ENCODE measurements at places on chromosomes 1 and 21.

DNA sequence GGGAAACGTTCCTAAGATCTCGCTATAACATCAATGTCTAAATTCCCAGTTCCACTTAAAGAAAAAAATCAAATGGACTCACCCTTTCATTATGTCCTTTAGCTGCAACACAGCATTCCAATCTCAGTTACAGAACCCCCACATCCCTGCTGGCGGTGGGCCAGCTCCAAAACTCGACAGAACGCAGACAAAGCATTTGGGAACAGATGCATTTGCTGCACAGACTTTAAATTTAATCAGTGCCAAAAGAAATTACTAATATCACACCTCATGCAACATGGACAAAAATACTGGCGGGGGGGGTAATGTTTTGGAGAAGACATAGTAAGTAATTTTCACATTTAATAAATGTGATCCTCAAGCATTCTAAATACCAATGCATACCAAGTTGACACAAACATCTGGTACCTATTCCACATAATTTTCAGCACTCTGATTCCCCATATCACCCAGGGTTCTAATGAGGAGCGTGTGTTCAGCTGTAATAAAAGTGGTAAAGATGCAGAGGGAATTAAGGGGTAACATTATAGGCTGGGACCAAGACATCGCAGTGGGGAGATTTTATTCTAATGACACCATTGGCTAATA is 79.7 kb downstream of the TGFBR3 start:
- peaks cover 45% of the 10 kb centered on the region for H3K4me1 ChIP-seq
- H3K27me3 ChIP-seq: no peaks in the 10 kb centered on the region
- no peak overlapping the region for H3K4me3 ChIP-seq

DNA sequence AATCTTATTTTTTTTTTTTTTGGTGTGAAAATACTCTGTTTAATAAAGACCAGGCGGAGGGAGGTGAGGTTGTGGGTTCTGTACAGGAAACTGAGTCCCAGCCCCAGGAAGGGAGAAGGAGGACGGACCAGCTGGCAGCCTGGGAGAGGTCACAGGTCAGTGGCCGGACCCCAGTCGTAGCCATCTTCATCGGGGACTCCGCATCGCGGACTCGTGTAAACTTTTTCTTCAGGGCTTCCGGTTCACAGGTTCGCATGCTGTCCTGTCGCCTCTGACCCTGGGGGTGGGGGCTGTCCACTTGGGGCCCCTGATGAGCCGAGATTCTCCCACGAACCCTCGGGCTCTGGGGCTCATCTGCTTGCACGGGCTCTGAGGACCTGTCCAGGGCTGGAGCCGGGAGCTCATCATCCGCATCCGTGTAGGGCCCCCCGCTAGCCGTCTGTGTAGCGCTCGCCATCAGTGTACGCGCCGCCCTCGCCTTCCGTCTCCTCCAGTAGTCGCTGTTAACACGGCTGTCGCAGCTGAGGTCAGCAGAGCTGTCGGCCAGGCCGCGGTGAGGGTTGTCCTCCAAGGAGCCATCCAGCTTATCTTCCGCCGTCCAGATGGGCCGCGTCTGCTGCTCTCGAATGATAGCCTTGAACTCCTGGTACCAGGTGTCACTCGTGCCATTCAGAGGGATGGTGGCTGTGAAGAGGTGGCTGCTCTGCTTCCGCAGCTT is 975.7 kb upstream of the PRMT6 start:
- no peak overlapping the region for H3K27ac ChIP-seq
- H3K4me3 ChIP-seq: no peak overlapping the region
- no peaks in the 10 kb centered on the region for H3K27me3 ChIP-seq

DNA sequence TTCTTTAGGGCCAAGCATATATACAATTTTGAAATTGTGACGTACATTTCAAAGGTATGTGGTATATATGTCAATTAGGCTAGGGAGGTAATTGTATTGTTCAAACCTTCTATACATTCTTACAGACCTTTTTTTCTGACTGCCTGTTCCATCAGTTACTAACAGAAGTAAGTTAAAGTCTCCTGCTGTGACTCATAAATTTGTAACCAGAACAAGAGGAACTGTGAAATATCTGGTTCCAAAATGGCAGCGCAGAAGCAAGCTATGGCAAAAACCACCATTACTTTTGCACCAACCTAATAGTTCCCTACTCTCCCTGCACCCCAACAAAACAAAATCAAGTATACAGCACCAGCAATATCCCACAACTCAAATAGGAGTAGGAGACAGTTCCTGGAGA is 93.6 kb downstream of the ENAH start:
- H3K27me3 ChIP-seq: no peaks in the 10 kb centered on the region
- H3K36me3 ChIP-seq: no peaks in the 10 kb centered on the region
- H3K4me3 ChIP-seq: no peak overlapping the region
- H3K4me1 ChIP-seq: no peaks in the 10 kb centered on the region

DNA sequence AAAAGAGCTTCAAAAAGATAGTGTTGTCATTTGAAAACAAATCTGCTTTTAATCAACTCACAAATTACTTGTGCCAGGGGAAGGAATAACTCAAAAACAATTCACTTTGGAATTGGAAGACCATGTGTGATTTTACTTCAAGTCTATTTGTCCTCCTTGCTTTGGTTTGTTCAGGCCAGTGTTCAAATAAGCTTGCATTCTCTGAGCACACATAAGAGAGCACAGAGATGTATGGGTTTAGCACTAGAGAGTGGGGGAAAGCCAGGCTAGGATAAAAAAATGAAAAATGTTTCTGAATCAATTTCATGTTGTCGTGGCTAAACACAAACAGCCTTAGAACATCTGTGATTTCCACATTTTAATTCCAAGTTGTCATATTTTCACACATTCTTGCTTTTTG is 325.7 kb upstream of the LYPLAL1 start:
- no peak overlapping the region for H3K27ac ChIP-seq
- no peak for DNase-seq
- H3K36me3 ChIP-seq: no peaks in the 10 kb centered on the region
- H3K27me3 ChIP-seq: no peaks in the 10 kb centered on the region

- H3K4me1 ChIP-seq: peaks cover 6% of the 10 kb centered on the region
- H3K4me3 ChIP-seq: no peak overlapping the region
- peak overlapping the region; percentile 69 for H3K27ac ChIP-seq
- no peaks in the 10 kb centered on the region for H3K27me3 ChIP-seq
- peaks cover 86% of the 10 kb centered on the region for H3K36me3 ChIP-seq
- peak; percentile 20 for DNase-seq
Observed at GRCh38 chr1:153763365-153764225, 11.6 kb upstream of the SLC27A3 start.

DNA sequence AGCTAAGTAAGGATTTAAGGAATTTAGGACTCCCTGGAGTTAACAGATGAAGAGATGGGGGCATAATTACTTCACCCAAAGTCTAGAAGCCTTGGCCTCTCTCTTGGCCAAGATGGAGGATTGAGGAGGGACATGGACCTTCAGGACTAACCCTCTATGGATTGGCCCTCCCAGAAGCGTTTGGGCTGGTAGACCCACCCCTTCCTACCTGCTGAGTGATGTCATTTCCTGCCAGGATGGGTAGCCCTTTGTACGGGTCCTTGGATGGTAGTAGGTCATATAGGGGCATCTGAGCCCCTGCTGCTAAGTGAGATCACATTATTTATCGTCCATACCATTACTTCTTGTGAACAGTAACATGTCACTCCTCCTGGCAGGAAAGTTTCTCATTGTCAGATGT is 17.7 kb downstream of the LURAP1 start:
- H3K27ac ChIP-seq: no peak overlapping the region
- no peak overlapping the region for H3K4me3 ChIP-seq
- no peak for DNase-seq
- no peaks in the 10 kb centered on the region for H3K27me3 ChIP-seq
- H3K36me3 ChIP-seq: no peaks in the 10 kb centered on the region

GRCh38 chr1:240658312-240658960 is 46.5 kb upstream of the GREM2 start:
- no peak for DNase-seq
- no peaks in the 10 kb centered on the region for H3K36me3 ChIP-seq
- no peak overlapping the region for H3K4me3 ChIP-seq
- no peaks in the 10 kb centered on the region for H3K4me1 ChIP-seq
- H3K27ac ChIP-seq: no peak overlapping the region

GRCh38 chr1:206004826-206005225 is 1.6 kb upstream of the RAB7B start:
- H3K27me3 ChIP-seq: no peaks in the 10 kb centered on the region
- no peak overlapping the region for H3K27ac ChIP-seq
- DNase-seq: no peak

DNA sequence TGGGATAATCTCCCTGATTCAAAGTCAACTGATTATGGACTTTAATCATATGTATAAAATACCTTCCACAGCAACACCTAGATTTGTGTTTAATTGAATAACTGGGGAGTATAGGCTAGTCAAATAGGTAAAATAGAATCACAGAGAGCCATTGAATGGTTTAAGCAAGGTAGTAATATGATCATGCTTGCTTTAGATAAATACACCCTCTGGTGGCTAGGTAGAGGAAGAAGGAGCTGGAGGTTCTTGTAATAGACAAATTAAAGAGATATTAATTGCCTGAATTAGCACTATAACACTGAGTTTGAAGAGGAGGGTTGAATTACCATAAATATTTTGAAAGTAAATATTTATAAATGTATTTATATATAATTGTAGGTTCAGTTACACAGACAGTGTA is 40.3 kb downstream of the DIRAS3 start:
- no peak for DNase-seq
- H3K36me3 ChIP-seq: no peaks in the 10 kb centered on the region
- no peaks in the 10 kb centered on the region for H3K4me1 ChIP-seq
- H3K4me3 ChIP-seq: no peak overlapping the region
- no peak overlapping the region for H3K27ac ChIP-seq
- no peaks in the 10 kb centered on the region for H3K27me3 ChIP-seq

- peaks cover 34% of the 10 kb centered on the region for H3K4me1 ChIP-seq
- H3K27ac ChIP-seq: peak overlapping the region; percentile 71
- no peaks in the 10 kb centered on the region for H3K36me3 ChIP-seq
- DNase-seq: no peak
- no peak overlapping the region for H3K4me3 ChIP-seq
Observed at GRCh38 chr1:207316622-207317391, 4.7 kb upstream of the CD55 start.

All from upper lobe of left lung (tissue), 6 donors.